ENCODE measurements at places on chromosomes 1 and 21.
A peak's percentile ranks its signal among the peaks of the same experiment; 100 is the strongest.

- DNase-seq: peak; percentile 78
Observed at GRCh38 chr21:41877901-41878830, 978 bp downstream of the PRDM15 start.

DNA sequence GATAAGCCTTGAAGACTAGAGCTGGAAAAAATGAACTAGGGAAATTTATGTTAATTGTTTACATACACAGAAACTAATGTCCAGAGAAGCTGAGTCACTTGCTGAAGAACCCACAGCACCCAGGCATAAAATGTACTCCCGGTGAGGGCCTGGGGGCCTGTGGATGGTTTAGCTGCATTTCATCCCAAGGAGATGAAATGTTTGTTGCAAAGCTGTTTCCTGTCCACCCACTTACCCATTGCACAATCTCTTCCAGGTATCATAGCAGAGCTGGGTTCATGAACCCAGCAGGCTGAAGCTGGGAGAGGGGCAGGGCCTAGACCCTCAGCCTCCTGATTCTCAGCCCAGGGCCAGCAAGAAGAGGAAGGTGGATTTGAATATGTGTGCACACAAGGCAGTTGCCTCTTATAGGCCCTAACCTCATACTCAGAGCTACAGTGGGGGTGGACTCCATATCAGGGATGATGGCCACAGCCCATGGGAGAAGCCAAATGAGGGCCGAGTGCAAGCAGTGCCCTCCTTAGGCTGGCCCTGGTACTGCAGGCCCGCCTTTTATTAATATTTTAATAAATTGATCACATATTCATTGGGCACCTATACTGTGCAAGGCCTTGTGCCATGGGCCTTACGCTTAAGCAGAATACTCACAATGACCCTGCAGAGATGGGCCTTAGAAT, 110.8 kb downstream of the LACTBL1 start:
- DNase-seq: peak; percentile 80

DNA sequence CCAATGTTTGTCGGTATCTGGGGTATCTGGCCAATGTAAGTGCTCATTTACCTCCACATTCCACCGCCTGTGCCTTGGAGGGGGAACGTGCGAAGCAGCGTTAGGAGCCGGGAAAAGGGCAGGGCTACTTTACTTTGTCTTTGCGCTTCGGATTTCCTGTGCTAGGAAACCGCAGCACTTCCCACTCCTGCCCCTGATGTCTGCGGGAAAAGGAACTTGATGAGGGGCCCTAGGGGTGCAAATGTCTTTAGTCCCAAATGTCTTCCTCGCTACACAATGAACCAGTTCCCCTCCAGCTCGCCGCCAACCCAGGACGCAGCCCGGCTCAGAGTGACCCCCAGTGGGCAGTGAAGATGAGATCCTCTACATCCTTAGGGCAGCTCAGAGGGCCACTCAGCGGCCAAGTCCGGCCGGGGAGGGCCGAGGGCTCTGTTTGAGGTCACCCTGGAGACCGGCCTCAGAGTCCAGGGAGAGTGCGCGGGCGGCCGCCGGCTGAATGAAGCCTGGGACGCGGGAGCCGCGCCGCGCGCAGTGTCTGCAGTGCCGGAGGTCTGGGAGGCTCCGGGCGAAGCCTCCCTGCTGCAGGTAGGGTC, at the start of gene DYNLT5:
Gene DYNLT5 (plus strand): TSS at position 460 of the 593 bp plus-strand sequence. CDS start 2,200 bp downstream, outside the sequence.
- DNase-seq: no peak

GRCh38 chr1:220770245-220770913, 16.3 kb upstream of the MTARC1 start:
- DNase-seq: no peak

DNA sequence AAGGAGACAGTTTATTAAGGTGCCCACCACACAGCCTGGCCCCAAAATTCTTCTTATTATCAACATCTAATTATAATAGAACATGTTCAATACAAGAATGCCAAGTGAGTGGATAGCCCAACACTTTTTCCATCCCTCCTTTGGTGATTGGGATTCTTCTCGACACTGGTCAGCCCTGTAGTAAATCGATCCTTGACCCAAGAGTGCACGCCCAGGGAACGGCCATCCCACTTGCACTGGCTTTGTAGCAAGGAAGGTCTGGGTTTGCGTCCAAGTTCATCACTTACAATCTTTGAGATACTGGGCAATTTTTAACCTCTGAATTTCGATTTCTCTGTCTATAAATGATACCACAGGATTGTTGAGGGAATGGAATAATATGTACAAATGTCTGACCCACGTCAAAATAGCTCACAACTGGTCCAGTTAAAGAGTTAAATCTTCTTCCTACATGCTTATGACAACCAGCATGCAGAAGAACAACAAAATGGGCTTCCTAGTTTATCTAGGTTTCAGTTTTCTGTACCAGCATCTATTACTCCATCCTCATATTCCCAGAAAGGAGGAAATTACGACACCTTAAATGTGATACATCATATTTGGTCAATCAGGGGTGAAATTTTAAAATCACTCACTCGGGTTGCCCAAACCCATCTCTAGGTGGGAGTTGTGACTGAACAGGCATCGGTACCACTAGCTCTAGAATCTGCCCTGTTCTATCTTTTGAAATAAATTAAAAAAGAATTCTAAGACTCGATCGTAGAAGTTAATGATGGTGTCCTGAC, 161.8 kb downstream of the CLIC6 start:
- DNase-seq: no peak

DNA sequence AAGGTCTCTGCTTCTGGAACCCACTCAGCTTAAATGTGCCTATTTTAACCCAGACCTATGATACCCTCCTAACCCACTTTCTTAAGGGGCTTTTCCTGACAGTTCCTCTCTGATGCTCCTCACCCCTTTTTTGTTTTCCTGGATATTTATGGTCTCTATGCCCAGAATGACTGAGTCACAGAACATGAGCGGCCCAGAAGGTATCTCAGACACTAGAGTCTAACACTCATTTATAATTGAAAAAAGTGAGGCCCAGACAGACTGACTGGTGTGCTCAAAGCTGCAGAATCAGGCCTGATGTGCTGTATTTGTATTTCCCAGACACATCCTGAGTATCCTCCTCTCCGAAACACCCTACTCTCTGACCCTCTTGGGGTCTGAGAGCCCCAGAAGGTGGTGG, 44.0 kb downstream of the LRRC71 start:
- no peak for DNase-seq

DNA sequence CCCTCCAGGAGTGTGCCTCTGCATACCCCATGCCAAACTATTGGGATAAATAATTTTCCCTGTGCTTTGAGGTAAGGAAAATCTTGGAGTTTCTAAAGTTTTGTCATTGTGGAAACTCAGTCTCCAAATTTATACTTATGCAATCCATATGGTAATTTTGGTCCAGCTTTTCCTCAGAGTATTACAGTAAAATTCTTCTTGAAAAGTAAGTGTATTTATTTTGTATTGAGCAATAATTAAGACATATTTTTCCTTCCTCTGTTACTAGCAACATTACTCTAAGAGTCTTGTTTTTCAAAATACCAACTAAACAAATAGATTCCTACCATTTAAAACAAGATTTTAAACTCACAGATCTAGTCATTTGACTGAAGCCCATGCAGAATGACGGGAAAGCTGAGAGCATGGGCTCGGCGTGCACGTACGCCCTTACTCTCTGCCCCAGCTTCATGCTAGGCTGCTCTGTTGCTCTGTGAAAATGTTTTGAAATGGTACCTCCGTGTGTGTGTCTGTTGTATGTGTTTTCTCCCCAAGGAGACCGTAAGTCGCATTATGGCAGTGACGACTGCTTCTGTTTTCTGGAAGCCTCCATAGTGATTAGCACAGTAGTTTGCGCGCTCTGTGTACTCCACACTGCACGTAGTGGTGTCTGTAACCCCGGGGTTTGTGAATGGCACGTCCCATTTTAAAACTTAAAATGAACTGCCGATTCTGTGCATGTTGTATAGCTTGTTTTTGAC, 165.3 kb downstream of the SDCCAG8 start:
- DNase-seq: no peak

DNA sequence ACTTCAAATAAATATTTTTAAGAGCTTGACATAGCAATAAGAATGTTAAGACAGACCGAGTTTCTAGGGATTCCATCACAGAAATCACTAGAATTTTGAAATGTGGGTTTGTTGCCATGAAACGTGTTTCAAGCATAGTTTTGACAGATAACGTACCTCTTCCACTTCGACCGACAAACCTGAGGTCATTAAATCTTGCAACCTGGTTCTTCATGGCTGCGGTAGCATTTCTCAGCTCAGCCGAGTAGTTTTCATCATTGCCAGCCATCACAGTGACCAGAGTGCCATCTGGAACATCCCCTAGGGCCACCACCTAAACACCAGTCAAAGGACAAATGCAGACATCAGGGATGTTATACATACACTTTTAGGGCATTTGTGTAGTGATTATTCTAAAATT, 168.7 kb downstream of the RUNX1 start:
- no peak for DNase-seq

GRCh38 chr1:110888641-110889040, 15.7 kb downstream of the CD53 start:
- no peak for DNase-seq

GRCh38 chr1:30191154-30191702, 532.2 kb downstream of the MATN1 start:
- DNase-seq: peak; percentile 93

DNA sequence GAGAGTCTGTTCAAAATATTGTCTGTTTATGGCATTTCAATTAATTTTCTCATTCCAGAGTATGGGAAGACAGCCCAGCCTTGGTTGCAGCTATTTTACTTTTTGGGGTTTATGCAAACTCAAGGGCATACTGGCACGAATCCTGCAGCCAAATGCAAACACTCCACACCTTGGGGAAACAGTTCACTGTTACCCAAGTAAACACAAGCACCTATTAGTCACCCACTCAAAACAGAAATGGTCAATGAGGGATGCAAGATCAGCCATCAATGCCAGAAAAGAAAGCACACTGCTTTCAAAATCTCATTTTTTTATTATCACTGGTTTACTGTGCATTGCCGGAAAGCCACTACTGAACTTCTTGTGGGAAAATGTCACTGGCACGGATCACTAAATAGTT, 170.6 kb downstream of the RUNX1 start:
- DNase-seq: no peak

GRCh38 chr1:203512848-203513584, 19.1 kb downstream of the OPTC start:
- no peak for DNase-seq

DNA sequence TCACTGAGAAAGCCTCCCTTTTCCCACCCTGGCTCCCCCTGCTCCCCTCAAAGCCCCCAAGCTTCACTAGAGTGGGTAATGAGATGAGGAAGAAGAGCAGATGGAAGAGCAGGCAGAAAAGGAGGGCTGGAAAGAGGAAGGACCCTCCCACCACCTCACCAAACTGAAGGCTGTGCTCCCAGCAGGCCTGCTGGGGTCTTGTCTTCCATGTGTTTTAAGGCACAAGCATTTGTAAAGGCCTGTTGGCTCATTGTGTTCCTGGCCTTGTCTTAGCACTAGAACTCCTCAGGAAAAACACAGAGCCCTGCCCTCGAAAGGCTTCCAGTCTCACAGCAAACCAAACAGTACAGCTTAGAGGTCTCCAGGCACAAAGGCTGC, 51.5 kb downstream of the TOMM20 start:
- no peak for DNase-seq

Measured in K562 (cell line).